ENCODE measurements at places on chromosomes 11 and 22.

DNA sequence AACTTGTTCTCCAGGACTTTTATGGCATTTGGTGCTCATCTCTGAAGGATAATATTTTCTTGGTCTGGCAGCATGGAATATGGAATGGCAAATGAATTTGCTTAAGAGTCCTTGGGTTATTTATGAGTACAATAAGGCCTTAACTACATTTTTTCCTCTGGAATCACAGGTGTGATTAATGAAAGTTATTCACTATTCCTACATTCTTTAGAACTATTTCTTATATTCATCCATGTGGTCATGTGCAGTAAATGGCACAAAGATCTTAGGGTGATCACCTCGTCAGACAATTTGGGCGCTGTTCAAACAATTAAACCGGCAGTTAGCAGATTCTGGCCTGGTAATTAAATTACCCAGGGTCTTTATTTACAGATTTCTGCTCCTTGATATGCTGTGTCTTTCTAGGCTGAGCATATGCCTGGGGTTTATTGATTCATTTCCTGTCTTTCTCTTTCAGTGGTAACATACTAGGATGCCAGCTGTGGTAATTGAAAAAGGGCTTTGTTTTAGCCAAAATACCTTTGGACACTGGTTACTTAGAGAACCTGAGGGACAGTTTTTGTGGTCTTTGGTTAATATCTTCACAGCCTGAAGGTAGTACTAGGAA, 31.6 kb downstream of the SIK2 start:
- no peak for DNase-seq

DNA sequence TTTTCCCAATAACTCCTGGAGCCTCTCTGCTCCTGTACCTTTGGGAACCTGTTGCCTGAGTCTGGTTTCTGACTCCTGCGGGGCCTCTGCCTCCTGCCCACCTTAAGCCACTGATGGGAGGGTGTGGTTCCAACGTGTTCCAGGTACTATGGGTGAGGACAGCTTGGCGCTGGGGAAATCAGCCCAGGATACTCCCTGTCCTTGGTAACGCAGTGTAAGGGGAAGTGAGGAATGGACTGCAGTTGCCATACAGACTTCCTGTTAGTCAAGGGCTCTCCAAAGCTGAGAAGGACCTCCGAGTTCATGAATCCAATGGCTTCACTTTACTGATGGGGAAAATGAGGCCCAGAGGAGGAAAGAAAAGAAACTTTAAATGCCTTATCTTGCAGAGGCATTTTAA, 1.2 kb upstream of the MARK2 start:
- DNase-seq, result no peak

GRCh38 chr11:18332302-18332701, 9.9 kb downstream of the GTF2H1 start:
- peak; percentile 34 for DNase-seq

- no peak for DNase-seq
Observed at GRCh38 chr22:27075028-27075678, 417.8 kb downstream of the MIAT start.

GRCh38 chr22:47596176-47596690, 833.8 kb downstream of the TBC1D22A start:
- no peak for DNase-seq

DNA sequence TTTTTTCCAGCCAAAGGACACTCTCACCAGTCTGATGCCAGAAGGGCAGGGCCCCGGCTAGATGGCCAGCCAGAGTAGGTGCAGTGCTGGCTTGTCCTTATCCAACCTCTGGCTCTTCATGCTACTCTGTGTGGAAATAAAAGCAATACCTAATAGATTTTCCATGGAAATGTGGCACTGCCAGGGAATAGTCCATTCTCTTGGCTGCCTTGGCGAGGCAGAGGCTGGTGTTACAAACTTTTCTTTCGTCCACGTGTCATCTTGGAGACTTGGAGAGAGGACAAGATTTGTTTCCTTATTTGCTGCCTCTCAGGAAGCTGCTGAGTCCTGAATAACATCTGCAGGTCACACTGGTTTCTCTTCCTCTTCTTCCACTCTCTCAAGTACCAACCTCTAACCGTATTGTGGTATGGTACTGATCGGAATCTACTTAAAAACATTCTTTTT, 17.2 kb upstream of the C1QTNF4 start:
- no peak for DNase-seq

DNA sequence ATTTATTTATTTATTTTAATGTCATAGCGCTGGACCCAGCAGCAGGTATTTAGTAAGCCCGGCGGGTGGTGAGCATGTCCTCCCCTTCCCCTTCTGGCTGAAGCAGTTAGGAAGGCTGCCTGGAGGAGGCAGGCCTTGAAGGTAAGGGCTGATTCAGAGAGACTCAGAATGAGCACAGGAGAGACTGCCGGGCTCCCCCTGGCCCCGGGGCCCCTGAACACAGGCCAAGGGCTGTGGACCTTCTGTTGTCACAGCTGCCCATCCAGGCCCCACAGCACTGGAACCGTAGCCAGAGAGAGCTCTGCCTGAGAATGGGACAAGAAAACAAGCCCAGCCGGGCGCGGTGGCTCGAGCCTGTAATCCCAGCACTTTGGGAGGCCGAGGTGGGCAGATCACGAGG, 52.8 kb downstream of the KCNJ4 start:
- DNase-seq, result no peak

GRCh38 chr11:64519541-64519940, 71.5 kb upstream of the SLC22A12 start:
- DNase-seq, result no peak

- DNase-seq, result no peak
Observed at GRCh38 chr11:8408151-8408941, 144.7 kb upstream of the LMO1 start.

- DNase-seq, result no peak
Observed at GRCh38 chr11:124167826-124168231, 15.3 kb upstream of the OR10D3 start.

DNA sequence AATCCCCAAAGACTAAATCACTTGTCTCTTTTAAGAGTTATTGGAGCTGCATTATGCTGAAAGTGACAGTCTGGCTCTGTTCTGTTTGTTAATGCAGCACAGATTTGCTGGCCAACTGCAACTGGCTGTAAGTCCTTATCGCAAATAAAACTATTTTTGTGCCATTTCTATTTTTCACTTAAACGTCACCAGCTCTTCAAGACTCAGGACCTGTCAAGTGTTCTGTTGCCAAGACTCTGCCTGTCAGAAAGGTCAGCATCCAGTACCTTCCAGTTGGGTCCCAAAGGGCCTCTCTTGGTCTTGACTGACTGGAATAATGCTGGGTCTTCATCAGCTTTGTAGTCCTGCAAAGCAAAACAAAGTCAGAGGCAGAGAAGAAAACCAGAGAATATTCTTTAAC, 45.6 kb downstream of the PITPNB start:
- no peak for DNase-seq

DNA sequence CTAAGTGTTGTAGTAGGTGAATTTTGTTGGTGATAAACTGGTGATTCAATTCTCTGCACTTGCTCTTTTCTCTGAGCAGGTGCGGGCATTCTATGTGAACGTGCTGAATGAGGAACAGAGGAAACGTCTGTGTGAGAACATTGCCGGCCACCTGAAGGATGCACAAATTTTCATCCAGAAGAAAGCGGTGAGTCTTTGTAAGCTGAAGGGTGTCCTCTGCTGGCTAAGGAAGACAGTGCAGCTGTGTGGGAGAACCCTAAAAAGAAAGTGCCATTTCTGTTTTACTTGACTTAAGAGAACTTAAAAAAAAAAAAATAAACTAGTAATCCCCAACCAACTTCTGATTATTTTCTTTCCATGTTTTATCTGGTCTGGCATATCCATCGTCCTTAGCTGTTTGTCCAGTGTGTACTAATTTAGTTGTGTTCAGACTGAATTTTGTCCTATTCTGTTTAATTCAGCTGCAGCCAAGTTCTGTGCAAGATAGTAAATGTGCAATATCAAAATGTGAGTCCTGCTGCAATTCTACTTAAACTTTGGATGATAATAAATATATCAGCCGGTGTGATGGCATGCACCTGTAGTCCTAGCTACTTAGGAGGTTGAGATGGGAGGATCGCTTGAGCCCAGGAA, 29.6 kb downstream of the CAT start:
- DNase-seq, result peak; percentile 14

All from CD4-positive, alpha-beta T cell treated with Interleukin-6 at 100 ng/mL for 8 hours (primary cell).